ENCODE measurements at places on chromosomes 16 and 17. TPM values are rescaled to one million over a fixed set of nuclear protein-coding genes. Genes with fewer than 3 reads are reported as not detected.

- no peak for DNase-seq
These were observed 342.0 kb downstream of the SOX9 start for GRCh38 chr17:72462814-72463213.

DNA sequence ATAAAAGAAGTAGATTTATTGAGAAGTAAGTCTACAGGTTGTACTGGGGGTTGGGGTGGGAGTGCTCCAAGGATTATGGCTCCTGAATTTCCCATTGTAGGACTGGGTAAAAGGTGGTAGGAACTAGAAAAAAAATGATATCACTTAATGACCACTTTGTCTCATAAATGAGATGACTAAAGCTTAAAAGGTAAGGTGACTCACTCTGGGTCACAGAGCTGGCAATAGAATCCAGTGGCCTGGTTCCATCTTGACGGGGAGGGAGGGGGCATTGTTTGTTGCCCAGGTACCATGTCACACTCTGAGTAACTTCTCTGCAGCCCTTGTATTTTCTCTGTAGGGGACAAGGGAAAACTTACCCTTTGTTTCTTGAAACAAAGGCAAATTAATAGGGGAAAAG is 126.1 kb downstream of the PITPNC1 start:
- no peak for DNase-seq

GRCh38 chr17:82449883-82450356 is 632 bp downstream of the CYBC1 start:
- no peak for DNase-seq

Gene TP53TG3C
- not detected for polyA plus RNA-seq

Gene PCGF2
- 46.4 TPM for polyA plus RNA-seq

Gene ALOXE3
- polyA plus RNA-seq, result not detected

Gene VASN
- polyA plus RNA-seq, result 9.9 TPM

Gene MT1A
- polyA plus RNA-seq, result not detected
